Activated T-cell treated with anti-CD3 and anti-CD28 coated beads, Interleukin-2, amount 50 U/mL, for 48 hours (primary cell): ENCODE measurements at places on chromosomes 3 and 15.

DNA sequence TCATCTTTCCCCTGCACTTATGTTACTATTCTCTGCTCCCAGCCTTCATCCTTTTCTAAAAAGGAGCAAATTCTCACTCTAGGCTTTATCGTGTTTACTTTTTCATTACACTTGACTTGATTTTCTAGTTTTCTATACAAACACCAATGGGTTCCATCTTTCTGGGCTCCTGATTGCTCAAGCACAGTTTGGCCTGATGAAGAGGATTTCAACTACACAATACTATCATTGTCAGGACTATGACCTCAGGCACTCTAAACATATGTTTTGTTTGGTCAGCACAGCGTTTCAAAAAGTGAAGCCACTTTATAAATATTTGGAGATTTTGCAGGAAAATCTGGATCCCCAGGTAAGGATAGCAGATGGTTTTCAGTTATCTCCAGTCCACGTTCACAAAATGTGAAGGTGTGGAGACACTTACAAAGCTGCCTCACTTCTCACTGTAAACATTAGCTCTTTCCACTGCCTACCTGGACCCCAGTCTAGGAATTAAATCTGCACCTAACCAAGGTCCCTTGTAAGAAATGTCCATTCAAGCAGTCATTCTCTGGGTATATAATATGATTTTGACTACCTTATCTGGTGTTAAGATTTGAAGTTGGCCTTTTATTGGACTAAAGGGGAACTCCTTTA is 86.2 kb downstream of the TGFBR2 start:
- DNase-seq = no peak

GRCh38 chr3:100009276-100010086 is 104.8 kb downstream of the FILIP1L start:
- DNase-seq = no peak

DNA sequence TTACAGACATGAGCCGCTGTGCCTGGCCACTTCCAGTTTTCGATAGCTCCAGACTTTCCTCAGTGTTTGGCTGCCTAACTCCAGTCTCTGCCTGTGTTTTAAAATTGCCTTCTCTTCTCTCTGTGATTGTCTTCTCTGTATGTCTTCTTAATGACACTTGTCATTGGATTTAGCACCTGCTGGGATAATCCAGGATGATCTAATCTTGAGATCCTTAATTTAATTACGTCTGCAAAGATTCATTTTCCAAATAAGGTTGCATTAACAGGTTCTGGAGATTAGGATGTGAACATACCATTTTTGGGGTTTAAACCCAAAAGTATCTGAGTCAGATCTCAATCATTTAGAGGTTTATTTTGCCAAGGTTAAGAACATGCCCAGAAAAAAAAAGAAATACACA is 222.2 kb upstream of the PDZRN3 start:
- DNase-seq = no peak

DNA sequence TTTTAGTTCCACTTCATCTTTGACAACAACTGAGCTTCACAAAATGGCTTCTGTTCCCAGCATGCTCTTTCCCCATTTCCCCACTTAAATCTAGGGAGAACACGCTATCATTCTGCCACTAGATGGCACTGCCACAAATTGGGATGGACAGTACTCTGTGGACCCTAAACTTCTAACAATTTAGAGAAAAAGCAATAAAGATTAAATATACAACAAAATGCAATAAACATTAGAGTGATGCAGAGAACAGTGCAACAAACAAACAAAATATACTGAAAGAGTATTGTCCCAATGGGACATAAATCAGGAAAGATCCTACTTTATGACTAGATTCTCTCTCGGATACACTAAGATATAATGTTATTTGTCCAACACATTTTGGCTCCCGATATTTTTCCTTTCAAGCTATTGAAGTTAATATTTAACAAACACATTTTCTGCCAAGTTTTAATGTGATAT is 169.7 kb upstream of the TMCO5A start:
- DNase-seq = no peak

GRCh38 chr3:106126067-106126845 is 257.4 kb upstream of the CBLB start:
- DNase-seq = no peak

DNA sequence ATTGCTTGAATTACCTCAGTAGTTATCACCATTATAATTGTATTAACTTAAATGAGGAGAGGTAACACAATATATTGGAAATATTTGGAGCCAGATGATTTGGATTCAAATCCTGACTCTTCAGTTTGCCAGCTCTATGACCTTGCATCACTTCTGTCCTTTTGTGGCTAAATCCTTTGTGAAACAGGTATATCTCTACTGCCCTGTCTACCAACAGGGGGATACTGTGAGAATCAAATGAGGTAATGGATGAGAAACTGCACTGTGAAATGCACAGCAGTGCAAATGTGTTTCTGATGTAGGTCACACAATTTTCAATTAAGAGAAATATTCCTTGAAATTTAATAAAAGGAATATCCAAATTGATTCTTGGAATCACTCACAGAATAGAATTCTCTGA is 58.8 kb downstream of the CCDC54 start:
- no peak for DNase-seq

GRCh38 chr3:7322957-7323669 is 462.2 kb downstream of the GRM7 start:
- DNase-seq = no peak

GRCh38 chr15:77180757-77181156 is 109.8 kb upstream of the TSPAN3 start:
- DNase-seq = no peak

GRCh38 chr3:133494469-133494868 is 79.0 kb upstream of the CDV3 start:
- no peak for DNase-seq

DNA sequence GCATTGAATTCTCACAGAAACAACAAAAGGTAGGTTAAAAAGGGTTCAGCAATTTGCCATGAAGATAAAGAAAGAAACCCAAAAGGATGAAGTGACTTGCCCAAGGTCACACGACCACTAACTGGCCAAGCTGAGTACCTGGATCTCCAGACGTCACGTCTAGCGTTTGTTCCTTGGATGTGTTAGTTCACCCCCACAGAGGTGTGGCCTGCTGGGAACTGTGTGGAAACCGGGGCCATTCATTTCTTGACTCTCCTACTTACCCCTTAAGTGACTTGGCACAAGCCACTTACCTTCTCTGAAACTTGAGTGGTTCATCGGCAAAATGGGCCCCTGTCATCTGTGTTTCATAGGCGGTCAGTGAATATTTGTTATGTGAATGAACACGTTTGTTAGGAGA is 244.3 kb upstream of the SLCO3A1 start:
- no peak for DNase-seq

GRCh38 chr15:90387534-90388461 is at the start of gene IQGAP1:
IQGAP1 (plus strand) TSS chr15:90388242; CDS start chr15:90388342, 100 bp downstream.
- DNase-seq = peak; percentile 99

DNA sequence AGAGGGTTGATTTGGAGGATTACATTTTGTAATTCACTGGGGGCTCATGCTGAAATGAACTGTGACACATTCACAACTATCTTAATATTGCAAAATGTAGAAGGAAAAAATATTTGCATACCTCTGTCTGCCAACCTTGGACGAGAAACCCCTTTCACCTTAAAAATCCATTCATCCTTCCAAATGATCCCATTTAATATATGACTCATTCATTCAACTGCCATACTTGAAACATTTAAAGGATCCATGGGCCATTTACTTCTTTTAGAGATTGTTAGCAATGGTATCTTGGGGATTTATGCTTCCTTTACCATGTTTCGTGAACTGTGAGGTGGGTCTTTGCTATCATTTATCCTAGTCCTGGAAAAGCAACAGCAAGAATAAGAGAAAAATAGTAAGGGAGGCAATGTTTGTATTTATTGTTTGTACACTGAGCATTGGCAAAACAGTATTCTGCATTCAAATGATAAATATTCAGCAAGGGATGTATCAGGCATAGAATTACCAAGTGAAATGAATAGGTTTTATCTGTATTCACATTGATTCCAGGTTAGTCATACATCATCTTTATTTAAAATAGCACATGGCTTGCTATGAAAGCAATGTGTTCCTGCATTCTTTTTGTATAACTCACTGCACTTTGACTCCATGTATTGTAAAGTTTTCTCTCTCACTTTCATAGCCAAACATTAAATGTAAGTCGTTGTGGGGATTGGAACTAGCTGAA is 378.1 kb downstream of the NSUN3 start:
- no peak for DNase-seq

DNA sequence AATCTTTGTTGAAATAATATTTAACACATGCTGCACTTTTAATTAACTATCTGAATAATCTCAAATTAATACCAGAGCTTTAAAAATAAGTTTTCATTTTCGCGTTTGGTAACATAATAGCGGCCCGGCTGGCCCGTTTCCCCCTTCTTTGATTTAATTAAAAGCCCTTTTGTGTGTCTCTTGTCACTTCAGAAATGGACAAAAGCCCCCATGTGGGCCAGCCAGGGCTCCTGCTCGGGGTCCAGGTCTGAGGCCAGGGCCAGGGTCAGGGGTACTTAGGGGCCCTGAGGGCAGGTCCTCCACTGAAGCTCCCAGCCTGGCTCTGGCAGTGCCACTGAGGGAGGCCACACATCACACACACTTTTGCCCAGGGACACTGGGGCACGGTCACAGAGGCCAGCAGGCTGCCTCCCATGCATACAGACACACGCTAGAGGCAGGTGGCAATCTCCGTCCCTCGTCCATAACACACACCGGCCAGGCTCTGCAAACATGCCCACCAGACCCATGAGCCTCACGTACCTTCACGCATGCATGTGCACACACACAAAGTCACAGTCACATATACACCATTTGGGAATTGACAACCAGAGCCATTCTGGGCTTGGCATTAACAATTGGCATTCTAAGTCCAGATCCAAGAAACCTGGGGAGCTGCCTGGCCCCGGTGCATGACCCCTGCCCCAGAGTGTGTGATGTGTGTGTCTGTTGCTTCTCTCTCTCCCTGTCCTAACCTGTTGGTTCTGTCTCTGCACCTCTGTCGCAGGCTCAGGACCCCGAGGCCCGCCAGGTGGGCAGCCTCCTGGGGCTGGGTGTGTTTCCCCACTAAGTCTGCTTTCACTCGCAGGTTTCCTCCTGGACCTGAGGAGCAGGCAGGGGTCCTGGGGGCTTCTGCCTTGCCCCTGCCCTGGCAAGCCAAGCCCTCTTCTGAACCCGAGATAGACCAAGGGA is 38.5 kb downstream of the DNAJB8 start:
- no peak for DNase-seq

- no peak for DNase-seq
Observed at GRCh38 chr3:194293546-194294198, 57.5 kb downstream of the CPN2 start.
